ENCODE measurements at places on chromosomes 7 and 10. TPM values are rescaled to one million over a fixed set of nuclear protein-coding genes. Genes with fewer than 3 reads are reported as not detected.

- no peak for DNase-seq
Observed at GRCh38 chr7:30549931-30550493, 44.7 kb upstream of the GARS1 start.

- DNase-seq: peak; percentile 71
Observed at GRCh38 chr10:70296406-70296899, 12.6 kb upstream of the NPFFR1 start.

- no peak for DNase-seq
Observed at GRCh38 chr7:66216687-66217086, 11.6 kb downstream of the TPST1 start.

GRCh38 chr10:75175046-75175445 is 35.5 kb upstream of the VDAC2 start:
- no peak for DNase-seq

- DNase-seq: no peak
Observed at GRCh38 chr10:118723466-118723865, 31.3 kb downstream of the CACUL1 start.

DNA sequence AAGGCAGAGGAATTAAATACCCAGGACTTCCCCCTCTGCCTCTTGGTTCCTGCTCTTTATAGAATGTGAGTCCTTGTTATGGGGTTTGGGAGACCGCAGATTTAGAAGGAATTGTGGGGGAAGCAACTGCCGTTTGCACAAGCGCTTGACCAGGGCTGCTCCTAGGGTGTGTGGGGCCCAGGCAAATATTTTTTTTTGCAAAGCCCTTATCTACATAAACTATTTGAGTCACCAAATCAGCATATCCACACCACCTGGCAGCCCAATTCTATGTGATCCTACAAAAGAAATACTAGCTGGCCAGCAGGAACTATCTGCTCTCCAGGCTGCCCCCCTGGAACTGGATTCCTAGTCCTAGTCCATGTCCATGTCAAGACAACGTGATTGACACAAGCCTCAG is 33.4 kb upstream of the YAE1 start:
- peak; percentile 51 for DNase-seq

NUTM2E gene
- not detected for polyA plus RNA-seq

C10orf105 gene
- not detected for polyA plus RNA-seq

CHST15 gene
- 5.7 TPM for polyA plus RNA-seq
